ENCODE measurements at places on chromosomes 4 and X. TPM values are rescaled to one million over a fixed set of nuclear protein-coding genes. Genes with fewer than 3 reads are reported as not detected.

- DNase-seq = no peak
Measured at GRCh38 chr4:161167539-161167938, 996.3 kb downstream of the FSTL5 start.

GRCh38 chr4:101211146-101211553 is 136.2 kb downstream of the PPP3CA start:
- DNase-seq = no peak

DNA sequence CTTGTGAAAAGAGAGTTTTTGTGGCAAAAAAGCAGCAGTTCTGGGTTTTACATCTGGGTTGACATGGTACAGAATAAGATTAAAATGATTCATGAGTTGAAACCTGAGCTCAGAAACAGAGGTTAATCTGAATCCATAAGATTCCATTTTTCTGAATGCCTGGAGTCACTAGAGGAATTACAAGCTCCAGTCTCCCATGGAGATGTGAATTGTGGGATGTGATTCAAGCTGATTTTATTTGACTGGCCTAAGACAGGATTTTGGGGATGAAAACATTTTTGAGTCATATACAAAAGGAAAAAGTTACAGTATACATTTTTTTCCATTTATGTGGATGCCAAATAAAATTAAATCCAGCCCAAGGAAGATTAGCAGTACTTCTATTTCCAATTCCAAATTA is 161.1 kb downstream of the RBM46 start:
- DNase-seq = no peak

- DNase-seq = peak; percentile 15
Measured at GRCh38 chr4:148986951-148987350, 544.7 kb upstream of the NR3C2 start.

DNA sequence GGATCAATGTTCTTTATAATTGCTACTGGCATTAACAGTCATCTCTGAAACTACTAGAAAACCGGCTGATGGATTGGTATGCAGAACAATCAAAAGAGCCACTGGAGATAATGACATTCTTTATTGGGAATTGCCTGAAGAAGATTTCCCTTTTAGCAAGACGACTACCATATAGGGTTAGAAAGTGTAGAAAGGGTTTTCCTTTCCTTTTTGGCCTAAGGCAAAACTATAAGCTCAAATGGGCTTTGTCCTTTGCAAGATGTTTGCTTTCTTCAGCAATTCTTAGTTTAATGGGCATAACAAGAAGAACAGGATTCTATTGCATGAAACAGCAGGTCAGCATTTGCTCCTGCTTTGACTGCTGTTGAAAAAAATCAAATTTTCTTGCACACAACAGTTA is 214.2 kb upstream of the PCDH10 start:
- no peak for DNase-seq

DNA sequence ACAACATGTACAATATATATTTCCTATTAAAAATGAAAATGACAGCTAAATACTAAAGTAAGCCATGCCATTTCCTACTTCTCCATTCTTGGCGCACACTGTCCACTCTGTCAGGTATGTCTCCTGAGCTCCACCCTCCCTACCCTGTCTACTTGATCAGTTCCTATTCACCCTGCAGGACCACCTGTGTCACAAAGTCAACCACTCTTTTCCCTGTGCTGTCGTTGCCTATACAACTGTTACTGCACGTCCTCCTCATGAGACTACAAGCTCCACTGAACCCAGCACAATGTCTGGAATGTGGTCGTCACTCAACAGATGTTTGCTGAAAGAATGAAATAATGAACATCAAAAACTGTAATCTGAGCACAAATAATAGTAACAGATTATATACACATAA is 54.9 kb downstream of the SLC9A7 start:
- DNase-seq = no peak

GRCh38 chrX:45714866-45715265 is 514.2 kb upstream of the DIPK2B start:
- no peak for DNase-seq

DNA sequence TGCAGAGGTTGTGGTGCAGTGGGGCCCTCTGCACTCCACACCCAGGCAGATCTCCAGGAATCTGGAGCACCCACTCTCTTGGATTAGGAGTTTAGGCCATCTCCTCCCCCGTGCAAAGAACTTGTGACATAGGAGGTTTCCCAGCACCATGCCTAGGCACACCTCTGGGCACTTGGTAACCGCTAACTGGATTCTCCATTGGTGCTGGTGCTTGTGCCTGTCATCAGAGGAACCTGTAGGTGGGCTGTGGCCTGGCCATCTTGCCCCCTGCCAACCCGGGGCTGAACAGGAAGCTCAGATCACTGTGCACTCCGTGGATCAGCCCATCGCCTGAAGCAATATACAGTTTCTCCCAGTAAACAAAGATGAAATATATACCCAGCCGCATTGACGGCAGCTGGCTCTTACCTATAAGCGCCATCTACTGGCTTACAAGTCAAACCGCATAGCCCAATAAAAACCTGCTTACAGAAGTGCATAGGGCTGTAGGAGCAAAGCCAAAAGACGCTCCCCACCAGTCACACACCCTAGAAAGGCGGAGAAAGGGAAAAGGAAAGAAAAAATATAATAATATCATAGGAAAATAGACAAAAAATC is 19.1 kb upstream of the TEX13B start:
- no peak for DNase-seq

GRCh38 chrX:3639236-3639635 is 74.2 kb downstream of the PRKX start:
- DNase-seq = no peak

DNA sequence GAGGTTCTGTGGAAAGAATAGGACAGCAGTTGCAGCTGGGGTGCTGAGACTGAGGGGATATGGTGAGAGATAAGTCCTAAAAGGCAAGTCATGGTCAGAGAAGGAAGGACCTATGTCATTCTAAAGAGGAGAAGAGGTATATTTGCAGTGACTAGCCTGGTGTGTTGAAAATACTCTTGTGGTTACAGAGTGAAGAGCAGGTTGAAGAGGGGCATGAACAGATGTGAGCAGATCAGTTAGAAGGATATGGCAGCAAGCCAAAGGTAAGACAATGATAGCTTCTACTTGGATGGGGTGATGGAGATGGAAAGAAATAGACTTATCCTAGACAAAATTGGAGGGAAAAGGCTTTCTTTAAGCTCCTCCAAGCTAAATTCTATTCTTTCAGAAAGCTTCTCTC is 469.8 kb upstream of the CPEB2 start:
- DNase-seq = no peak

- DNase-seq = no peak
Measured at GRCh38 chrX:47831788-47832187, 4.9 kb upstream of the ZNF81 start.

DNA sequence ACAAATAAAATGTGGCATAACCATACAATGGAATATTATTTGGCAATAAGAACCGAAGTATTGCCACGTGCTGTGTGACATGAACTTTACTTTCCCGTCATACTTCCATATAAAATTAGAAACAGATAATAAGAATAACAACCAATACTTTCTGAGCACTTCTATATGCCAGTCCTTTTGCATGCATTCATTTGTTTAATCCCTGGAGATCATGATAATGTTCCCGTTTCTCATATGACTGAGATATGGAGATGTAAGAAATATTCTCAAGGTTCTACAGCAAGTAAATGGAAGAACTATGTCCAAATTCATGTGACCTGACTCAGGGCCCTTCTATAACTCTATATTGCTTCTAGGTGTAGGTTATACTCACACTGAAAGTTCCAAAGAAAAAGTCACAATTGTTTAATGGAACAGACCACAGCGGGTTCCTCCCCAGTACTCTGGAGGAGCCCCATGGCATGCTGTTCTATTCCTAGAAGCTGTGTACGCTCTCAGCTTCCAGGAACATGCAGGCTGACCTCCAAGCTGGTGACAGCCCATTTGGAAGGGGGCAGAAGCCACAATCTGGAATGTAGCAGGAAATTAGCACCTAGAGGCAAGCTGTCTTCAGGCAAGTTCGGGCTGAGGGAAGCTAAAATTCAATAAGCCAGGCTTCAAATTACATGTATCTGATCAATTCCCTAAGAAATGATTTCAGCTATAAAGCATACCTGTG is 31.5 kb downstream of the QDPR start:
- no peak for DNase-seq

- DNase-seq = no peak
Measured at GRCh38 chr4:10205223-10205622, 88.6 kb upstream of the WDR1 start.

GRIA3 gene
- 0.80 TPM for total RNA-seq

ATOH1 gene
- not detected for total RNA-seq

BEX5 gene
- total RNA-seq = 1.0 TPM

NKX3-2 gene
- total RNA-seq = not detected
